D721Med (cell line): ENCODE measurements at places on chromosomes 6 and 20.

GRCh38 chr6:128494440-128494839, 26.0 kb downstream of the PTPRK start:
- no peak for DNase-seq

GRCh38 chr6:131867744-131868143, 59.9 kb downstream of the ENPP1 start:
- no peak for DNase-seq

DNA sequence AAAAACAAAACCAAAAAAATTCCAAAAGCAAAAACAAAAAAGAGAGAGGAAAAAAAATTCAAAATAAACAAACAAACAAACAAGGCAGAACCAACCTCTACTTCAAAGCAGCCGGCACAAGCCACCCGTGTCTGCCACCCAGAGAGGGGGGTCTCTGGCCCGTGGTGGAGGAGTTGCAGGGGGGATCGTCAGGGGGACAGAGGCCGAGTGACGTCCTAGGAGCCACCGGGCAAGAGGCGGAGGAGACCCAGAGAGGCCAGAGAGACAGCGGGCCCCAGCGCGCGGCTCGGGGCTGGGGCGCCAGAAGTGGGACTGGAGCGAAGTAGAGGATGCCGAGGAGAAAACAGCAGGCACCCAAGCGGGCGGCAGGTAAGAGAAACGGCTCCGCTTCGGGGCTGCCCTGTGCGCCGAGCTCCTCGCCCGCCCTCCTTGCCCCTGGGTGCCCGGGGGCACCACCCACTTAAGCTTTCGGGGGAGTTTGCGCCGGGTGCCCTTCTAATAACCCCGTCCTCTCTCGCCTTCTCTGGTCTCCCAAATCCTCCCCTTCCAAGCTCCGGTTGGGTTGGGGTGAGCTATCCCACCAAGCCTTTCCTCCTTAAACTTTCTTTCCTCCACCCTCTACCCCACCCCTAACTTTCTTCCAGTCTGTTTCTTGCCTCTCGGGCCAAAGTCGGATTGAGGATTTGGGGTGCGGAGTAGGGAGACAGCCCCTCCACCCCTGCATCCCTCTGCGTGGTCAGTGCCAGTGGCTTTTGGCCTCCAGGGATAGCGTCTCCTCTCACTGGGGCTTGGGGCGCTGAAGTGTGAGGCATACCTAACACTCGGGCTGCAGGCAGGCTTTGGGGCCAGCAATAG, 1.0 kb downstream of the TSHZ2 start:
- DNase-seq: no peak

DNA sequence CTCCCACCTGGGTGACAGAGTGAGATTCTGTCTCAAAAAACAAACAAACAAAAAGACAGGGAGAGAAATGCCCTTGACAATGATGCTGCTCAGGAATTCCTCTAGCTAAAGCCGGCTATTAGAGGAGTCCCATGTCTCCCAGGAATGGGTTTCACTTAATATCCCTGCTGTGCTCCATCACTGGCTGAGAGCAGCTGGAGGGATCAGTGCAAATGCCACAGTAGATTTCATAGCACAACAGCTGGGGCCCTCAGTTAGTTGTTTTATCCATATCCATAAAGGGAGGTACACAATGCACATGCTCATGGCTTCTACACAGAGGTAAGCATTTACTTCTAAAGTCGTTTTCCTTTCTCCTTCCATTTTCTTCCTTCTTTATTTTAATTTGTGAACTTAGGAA, 742.0 kb upstream of the POU3F2 start:
- DNase-seq: no peak

GRCh38 chr6:119672725-119673124, 323.2 kb upstream of the MAN1A1 start:
- DNase-seq: no peak

- DNase-seq: no peak
These were observed 344.3 kb downstream of the SAMD5 start for GRCh38 chr6:147852772-147853171.

GRCh38 chr6:56516003-56516402, 126.7 kb downstream of the DST start:
- DNase-seq: no peak

GRCh38 chr6:67914419-67914818, 720.7 kb upstream of the ADGRB3 start:
- no peak for DNase-seq

DNA sequence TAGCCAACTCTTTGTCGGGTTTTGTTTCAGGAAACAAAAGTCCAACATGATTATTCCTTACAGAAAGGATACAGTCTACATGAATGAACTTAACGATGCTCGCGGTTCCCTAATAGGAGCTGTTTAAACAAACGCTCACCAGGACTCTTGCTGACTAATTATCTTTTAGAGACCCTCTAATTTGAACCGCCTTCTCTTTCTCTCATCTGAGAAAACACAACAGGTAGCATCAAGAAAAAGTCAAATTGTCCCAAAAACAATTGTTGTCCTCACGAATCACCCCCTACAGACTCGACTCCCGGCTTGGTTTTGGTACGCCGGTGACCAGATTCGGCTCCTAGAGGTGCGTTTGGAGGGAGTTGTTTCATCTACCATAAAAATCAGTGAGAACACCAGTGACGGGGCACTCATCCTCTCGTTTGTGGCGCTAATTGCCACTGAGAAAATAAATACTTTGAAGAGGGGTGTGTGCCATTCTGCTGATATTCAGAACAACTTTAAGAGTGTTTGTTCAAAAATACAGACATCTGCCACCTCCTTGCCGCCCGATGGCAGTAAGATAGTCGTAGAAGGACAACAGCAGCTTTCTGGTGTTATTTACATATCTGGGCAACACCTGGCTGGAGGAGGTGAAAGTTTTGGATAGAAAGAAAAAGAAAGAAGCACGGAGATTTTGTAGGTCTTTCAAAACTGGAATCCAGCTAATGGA, 1.1 kb upstream of the SIM1 start:
- DNase-seq: no peak

DNA sequence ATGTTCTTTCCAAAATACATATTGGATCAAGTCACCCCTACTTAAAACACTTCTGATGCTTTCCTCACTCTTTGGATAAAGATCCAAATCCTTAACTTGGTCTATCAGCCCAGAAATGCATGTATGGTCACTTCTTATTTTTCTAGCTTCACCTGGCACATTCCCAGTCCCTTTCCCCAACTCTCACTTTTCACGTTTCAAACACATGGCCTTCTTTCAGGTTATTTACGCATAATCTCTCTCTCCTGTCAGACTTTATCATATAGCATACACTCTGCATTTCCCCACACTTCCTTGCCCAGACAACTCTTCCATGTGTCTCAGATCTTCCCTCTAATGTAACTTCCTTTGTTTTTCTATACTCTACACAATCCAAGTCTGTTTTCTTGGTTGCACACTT, 12.8 kb downstream of the PHIP start:
- DNase-seq: no peak

DNA sequence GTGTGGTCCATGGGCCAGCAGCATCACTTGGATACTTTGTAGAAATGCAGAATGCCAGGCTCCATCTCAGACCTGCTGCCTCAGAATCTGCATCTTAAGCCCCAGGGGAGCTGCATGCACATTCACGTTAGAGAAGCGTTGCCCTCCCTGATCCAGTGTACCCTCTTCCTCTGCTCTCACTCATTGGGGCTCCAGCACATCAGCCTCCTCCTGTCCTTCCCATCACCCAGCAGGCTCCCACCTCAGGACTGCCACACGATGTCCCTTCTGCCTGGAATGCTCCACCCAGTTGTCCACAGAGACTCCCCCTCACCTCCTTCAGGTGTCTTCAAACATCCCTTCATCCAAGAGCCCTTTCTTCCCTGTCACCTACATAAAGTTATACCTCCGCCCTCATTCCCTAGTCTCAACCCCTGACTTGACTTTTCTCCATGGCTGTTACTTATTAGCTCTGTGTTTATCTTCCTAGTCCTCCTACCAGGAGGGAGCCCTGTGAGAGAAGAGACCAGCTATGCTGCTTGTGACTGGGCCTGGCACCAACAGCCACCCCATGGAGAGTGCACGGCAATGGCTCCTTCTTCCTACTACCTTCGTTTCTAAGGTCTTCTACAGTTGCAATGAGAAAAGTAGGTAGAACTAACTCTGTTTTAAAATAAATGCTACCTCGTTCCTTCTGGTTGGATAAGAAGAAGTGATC, 3.3 kb upstream of the ACSS1 start:
- no peak for DNase-seq

- no peak for DNase-seq
These were observed at the start of gene LPIN3 for GRCh38 chr20:41340327-41341055. Gene LPIN3 (plus strand): TSS chr20:41340821. CDS start chr20:41345804, 4,983 bp downstream.

GRCh38 chr20:4683261-4683660, 38.4 kb upstream of the PRND start:
- DNase-seq: no peak

GRCh38 chr6:14026831-14027539, 90.6 kb upstream of the CD83 start:
- no peak for DNase-seq

DNA sequence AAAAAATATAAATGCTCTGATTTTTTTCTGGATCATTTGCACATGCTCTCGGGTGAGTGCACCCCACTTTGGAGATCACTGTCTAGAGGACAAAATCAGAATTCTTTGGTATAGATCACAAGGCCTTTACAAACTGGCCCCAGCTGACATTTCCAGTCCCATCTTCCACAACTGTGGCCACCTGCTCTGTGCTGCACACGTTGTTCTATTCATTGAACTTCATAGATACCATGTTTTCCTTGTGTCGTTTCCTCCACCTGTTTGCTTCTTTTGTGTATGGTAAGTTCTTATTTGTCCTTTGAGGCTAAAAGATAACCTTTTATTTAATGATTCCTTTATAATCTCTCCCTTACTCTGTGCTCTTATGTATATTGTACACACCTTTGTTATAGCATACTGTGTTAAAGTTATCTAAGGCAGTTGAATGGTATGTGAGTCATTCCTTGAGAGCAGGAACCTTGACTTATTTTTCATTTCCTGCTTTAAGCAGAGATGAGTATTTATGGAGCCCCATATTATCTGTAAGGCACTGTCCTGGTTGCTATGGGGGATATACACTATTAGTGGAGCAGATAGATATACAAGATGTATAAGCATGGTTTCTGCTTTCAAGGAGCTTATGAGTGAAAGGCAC, 12.0 kb upstream of the SLC17A5 start:
- DNase-seq: no peak

DNA sequence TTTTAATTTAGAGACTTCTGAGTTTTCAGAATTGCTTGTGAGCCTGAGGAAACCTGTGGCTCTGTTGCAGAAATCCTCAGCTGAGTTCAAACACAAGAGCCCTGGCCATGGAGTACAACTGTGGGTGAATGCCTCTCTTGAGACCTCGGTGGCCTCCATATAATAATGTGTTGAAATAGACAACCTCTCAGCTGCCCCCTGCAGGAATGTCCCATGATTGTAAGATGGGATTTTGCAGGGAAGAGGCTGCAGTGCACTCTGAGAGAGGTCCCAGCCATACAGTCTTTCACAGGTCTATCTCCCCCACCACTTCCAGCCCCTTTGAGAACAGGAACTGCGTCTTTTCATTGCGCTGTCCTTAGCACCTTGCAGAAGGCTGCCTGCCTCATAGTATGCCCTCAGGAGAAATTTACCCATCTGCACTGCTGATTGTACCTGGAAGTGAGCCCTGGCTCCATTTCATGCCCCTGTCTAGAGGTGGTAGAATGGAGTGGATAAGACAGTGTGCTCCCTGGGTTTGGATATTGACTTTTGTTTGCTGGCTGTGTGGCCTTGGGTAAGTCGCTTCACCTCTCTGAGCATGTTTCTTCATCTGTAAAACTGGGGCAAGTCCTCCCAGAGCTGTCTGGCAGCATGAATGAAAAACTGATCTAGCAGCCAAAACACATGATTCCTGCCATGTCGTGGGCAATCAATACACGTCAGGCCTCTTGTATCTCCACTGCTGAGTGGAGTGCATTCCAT, 16.8 kb upstream of the CDH22 start:
- DNase-seq: no peak

DNA sequence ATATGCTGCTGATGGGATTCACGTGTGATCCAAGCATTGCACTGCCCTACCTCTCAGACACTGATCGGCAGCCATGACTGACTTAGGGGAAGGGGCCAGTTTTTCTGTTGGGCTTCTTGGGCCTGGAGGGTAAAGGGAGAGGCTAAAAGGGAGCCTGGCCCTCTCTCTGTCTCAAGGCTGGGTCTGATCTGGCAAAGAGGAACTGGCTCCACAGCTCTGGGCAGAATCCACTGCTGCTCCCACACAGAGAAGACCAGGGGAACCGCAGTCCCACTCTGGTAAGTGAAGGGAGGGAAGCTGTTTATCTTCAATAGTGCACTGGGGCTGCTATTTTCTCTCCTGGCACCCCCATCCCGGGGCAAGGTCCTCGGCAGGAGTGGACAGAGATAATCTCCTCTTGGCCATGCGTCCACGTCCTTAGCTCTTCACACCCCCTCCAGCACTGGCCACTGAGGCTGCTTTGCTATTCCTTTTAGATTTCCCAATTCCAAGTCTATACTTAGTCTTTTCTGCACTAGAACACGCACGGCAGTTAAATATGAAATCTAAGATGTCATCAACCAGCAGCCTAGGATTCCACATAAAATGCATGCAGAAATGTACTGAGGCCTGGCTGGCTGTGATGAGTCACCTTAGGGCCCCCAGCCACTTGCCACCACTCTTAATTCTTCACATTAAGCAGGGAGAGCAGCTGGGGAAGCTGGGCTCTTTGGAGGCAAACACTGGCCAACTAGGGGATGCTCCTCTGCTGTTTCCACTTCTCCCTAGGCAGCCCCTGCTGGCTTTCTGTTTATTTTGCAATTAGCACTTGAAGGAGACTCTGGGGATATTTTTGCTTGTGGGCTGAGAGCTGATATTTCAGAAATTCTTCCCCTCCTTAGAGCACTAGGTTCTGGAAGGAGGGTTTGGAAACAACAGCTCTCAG, 87.8 kb upstream of the ARMC2 start:
- no peak for DNase-seq

GRCh38 chr6:158465257-158465656, 94.6 kb upstream of the TMEM181 start:
- no peak for DNase-seq

GRCh38 chr6:118542184-118542952, 5.7 kb upstream of the PLN start:
- no peak for DNase-seq

GRCh38 chr6:166587631-166588413, 1.3 kb upstream of the RAMACL start:
- no peak for DNase-seq

- DNase-seq: no peak
These were observed 13.2 kb upstream of the CST4 start for GRCh38 chr20:23702021-23702420.

- DNase-seq: no peak
These were observed 42.2 kb downstream of the CD164 start for GRCh38 chr6:109339906-109340678.

GRCh38 chr6:72084992-72085569, 198.7 kb downstream of the RIMS1 start:
- DNase-seq: no peak

DNA sequence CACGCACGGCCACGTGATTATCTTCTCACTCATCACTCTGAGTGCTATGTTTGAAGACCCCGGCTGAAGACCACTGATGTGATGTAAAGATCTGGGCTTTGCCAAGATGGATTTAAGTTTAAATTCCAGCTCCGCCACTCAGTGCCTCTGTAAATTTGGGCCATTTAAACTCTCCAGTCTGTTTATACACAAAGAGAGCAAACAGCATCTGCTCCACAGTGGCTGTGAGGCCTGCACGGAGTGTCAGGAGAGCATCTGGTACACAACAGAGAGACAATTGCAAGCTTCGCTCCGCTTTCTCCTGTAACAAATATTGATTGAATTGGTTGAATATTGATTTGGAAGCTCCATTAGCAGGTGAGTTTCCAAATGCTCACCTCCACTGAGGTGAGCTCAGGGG, 80.5 kb upstream of the FRMD1 start:
- no peak for DNase-seq

GRCh38 chr6:100808638-100809275, 72.4 kb downstream of the ASCC3 start:
- no peak for DNase-seq
